ENCODE measurements at places on chromosomes 3 and 15. TPM values are rescaled to one million over a fixed set of nuclear protein-coding genes. Genes with fewer than 3 reads are reported as not detected.

DNA sequence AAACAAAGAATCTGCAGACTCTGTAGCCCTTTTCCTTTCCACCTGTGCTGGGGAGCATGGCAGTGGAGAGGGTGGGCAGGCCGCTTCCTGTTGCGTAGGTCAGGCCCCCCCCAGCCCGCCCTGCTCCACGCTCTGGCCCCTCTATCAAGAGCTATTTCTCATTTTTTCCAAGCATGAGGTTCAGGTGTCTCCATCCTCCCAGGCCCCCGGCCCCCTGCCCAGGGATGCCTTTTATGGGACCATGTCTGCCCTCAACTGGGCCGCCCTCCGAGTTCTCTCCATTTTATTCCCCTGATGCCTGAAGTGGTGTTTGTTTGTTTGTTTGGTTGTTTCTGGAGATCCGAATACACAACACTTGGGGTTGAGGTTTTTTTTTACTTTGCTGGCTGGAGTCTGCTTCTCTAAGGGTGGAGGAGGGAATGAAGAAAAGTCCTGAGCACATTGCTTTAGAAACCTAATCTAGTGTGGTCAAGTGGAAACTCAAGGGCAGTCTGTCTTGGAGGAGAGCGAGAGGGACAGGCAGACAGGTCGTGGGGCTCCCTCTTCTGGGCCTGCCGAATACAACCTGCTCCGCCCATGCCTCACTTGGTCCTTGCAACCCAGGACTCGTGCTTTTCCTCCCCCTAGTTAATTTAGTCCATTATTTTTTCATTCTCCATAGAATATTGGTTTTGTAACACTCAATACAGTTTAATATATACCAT lies 176.5 kb upstream of the LYSMD4 start:
- no peak overlapping the region for H3K4me3 ChIP-seq
- no peaks in the 10 kb centered on the region for H3K36me3 ChIP-seq

DNA sequence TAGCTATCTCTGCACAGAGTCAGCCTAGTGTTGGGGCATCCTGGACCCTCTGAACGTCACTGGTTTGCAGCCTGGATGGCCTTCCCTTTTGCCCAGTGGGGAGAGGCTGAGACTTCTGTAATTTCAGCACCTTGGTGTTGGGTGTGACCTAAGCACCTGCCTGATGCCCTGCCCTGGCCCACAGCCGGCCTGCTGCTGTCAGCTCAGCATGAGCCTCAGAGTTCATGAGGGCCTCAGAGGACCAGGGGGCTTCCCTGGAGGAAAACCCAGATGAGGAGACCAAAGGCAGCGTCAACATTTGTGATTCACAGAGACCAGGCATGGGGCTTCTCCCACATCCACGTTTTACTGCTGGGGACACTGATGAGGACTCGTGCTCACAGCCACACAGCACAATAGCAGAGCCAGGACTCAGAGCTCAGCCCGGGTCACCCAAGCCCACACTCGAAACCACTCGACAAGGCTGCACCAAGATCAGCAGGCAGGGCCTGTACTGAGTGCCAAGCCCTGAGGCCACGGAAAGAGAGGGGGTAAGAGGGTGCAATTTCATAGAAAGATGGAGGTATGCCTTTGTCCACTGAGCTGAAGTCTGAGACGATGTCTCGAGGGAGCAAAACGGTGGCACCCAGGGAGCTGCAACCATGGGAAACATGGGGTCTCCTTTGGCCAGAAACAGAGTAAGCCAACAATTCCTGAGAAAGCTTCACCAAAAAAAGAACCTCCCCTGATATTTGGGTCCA lies 9.9 kb upstream of the GP9 start:
- no peak for DNase-seq
- peaks cover 12% of the 10 kb centered on the region for H3K4me1 ChIP-seq
- no peak overlapping the region for H3K4me3 ChIP-seq

GRCh38 chr3:134291319-134292254 lies 40.9 kb upstream of the RYK start:
- no peak overlapping the region for H3K4me3 ChIP-seq
- no peak overlapping the region for H3K27ac ChIP-seq
- DNase-seq: no peak
- H3K4me1 ChIP-seq: peaks cover 11% of the 10 kb centered on the region
- peaks cover 10% of the 10 kb centered on the region for H3K27me3 ChIP-seq

- H3K4me3 ChIP-seq: peak overlapping the region; percentile 13
- DNase-seq: no peak
- no peaks in the 10 kb centered on the region for H3K27me3 ChIP-seq
- H3K36me3 ChIP-seq: peaks cover 72% of the 10 kb centered on the region
- peaks cover 78% of the 10 kb centered on the region for H3K4me1 ChIP-seq
Measured at GRCh38 chr3:187044867-187045552, 94.3 kb downstream of the RPL39L start.

DNA sequence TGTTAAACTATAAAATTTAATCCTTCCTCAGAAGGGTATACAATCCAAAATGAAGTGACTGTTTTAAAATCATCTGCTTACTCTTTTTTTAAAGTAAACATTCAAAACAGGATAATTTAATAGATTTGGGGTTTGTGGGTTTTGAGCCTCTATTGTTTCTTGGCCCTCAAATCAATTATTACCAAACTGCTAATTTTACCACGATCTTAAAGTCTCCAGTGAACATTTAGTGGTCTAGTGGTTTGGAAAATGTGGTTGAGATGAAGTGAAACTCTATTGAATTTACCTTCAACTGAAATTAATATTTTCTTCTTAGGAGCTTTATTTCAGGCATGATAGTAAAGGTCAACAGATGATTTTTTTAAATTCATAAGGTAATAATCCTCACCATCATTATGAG lies 11.2 kb upstream of the ATP11B start:
- no peak overlapping the region for H3K27ac ChIP-seq
- H3K4me1 ChIP-seq: no peaks in the 10 kb centered on the region
- peaks cover 14% of the 10 kb centered on the region for H3K27me3 ChIP-seq
- no peaks in the 10 kb centered on the region for H3K36me3 ChIP-seq

GRCh38 chr3:59535791-59536221 lies 486.0 kb upstream of the CFAP20DC start:
- no peak overlapping the region for H3K27ac ChIP-seq
- no peaks in the 10 kb centered on the region for H3K36me3 ChIP-seq
- H3K4me1 ChIP-seq: peaks cover 4% of the 10 kb centered on the region
- no peaks in the 10 kb centered on the region for H3K27me3 ChIP-seq

- no peak overlapping the region for H3K4me3 ChIP-seq
- peaks cover 14% of the 10 kb centered on the region for H3K27me3 ChIP-seq
- no peaks in the 10 kb centered on the region for H3K36me3 ChIP-seq
- no peaks in the 10 kb centered on the region for H3K4me1 ChIP-seq
- DNase-seq: peak; percentile 38
- no peak overlapping the region for H3K27ac ChIP-seq
Measured at GRCh38 chr15:99100245-99101173, 4.4 kb upstream of the SYNM start.

DNA sequence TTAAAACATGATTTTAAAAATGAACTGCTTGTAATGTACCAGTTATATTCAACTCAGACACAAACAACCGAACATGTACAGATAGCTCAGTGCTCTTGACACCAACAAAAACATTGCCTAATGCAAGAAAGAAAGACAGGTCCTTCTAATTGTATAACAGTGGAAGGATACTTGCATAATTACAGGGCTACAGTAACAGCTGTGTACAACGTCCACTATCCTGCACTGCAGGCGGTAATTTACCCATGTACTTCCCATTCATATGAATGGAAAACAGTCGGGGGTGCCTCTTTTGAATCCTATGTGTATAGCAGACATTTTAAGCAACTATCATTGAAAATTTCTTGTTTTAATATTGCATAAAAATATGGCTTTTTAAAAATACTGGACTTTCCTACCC lies 41.1 kb upstream of the PLSCR5 start:
- H3K4me1 ChIP-seq: no peaks in the 10 kb centered on the region
- no peaks in the 10 kb centered on the region for H3K27me3 ChIP-seq
- H3K36me3 ChIP-seq: no peaks in the 10 kb centered on the region
- no peak overlapping the region for H3K4me3 ChIP-seq

- peak overlapping the region; percentile 66 for H3K27ac ChIP-seq
- H3K4me3 ChIP-seq: peak overlapping the region; percentile 41
- H3K36me3 ChIP-seq: peaks cover 20% of the 10 kb centered on the region
- H3K4me1 ChIP-seq: peaks cover 76% of the 10 kb centered on the region
Measured at GRCh38 chr3:141526709-141527108, 39.9 kb downstream of the RASA2 start.

Gene GADL1
- not detected for polyA plus RNA-seq

Gene CEMIP
- not detected for polyA plus RNA-seq

Gene GOLGA6A
- not detected for polyA plus RNA-seq

Gene SAMMSON
- not detected for polyA plus RNA-seq
